ENCODE measurements at places on chromosomes 12 and 14.

DNA sequence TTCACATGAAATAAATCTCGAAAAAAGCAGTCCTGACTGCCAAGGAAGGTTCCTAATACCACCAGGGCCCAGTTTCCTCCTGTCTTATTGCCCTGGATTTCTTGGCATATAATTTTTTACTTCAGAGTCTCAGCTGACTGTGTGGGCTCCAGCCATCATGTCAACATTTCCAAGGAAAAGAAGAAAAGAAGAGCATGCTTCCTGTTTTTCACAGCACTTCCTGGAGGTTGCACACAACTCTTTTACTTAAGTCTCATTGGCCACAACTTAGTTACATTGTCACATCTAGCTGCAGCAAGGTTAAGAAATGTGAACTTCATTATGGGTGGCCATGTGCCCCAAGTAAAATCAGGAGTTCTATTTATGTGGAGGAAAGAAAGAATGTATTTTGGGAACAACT, 24.3 kb downstream of the DACT1 start:
- DNase-seq: no peak

- DNase-seq: no peak
Observed at GRCh38 chr12:65962921-65963861, 138.9 kb downstream of the HMGA2 start.

GRCh38 chr12:87365423-87365822, 663.8 kb downstream of the C12orf50 start:
- no peak for DNase-seq

- no peak for DNase-seq
Observed at GRCh38 chr12:65821336-65821735, 2.9 kb upstream of the HMGA2 start.

- no peak for DNase-seq
Observed at GRCh38 chr12:65306366-65307168, 28.1 kb downstream of the MSRB3 start.

DNA sequence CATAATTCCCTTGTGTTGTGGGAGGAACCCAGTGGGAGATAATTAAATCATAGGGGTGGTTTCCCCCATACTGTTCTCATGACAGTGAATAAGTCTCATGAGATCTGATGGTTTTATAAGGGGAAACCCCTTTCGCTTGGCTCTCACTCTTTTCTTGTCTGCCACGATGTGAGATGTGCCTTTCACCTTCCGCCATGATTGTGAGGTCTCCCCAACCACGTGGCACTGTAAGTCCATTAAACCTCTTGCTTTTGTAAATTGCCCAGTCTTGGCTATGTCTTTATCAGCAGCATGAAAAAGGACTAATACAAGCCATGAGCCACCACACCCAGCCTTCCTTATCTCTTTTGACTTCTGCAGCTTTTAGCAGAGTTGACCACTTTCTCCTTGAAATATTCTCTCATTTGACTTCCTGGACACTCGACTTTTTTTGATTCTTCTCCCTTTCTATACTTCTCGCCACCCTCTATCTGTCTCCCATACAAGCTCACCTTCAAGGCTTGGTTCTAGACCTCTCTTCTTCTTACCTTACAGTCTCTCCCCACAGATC, 2.3 kb downstream of the MTERF2 start:
- DNase-seq: no peak

GRCh38 chr14:86404425-86404824, 874.5 kb downstream of the FLRT2 start:
- no peak for DNase-seq

DNA sequence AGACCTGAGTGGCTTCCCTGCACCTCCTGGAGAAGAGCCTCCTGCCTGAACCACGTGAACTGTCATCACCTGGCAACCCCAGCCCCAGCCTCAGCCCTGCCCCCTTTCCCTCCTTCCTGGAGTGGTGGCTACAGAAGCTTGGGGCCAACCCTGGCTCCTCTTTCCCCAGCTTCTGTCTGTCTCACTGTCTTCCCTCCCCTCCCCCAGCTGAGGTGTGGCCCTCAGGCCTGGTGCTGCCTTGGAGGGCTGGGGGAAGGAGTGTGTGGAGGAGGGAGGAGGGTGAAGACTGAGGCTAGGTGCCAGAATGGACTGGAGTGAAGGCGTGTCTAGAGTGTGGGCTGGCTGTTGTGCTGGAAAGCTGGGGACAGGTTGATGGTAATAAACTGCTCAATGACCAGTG, 9.7 kb downstream of the NFATC4 start:
- DNase-seq: no peak
